ENCODE measurements at places on chromosomes 12 and 14.
A peak's percentile ranks its signal among the peaks of the same experiment; 100 is the strongest.

DNA sequence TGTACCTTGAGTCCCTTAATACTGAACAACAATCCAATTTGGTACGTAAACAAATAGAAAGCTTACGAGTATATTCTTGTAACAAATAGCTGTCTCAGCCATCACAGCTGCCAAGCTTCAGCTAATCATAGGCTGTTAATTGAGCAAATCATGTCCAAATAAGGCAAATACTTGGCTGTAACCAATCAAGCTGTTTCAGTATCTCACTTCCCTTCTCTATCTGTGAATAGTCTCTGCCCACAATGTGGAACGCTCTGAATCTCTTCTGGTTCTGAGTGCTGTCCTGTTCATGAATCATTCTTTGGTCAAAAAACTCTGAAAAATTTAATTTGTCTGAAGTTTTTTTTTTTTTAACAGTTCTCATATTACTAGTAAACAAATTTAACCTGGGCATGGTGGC, 5.8 kb upstream of the NEMF start:
- no peak for DNase-seq

DNA sequence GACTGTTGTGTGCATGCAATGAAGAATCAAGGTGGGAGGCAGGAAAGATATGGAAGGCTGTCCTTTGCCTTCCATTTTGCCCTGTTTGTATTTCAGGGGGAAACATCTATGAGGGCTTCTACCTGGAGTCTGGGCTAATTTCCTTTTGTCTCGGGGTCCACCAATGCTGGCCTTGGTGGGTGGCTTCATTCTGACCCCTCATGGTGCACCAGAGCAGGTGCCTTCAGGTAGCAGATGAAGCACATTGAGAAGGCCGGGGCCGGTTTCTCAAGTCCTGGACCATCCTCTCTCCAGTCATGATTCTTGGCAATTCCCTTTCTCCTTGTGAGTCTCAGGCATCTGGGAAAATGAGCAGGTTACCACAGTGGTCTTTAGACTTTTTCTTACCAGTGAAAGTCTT, 47.2 kb downstream of the RPH3A start:
- no peak for DNase-seq

GRCh38 chr14:103861413-103862392, 14.3 kb upstream of the PPP1R13B start:
- DNase-seq: no peak

DNA sequence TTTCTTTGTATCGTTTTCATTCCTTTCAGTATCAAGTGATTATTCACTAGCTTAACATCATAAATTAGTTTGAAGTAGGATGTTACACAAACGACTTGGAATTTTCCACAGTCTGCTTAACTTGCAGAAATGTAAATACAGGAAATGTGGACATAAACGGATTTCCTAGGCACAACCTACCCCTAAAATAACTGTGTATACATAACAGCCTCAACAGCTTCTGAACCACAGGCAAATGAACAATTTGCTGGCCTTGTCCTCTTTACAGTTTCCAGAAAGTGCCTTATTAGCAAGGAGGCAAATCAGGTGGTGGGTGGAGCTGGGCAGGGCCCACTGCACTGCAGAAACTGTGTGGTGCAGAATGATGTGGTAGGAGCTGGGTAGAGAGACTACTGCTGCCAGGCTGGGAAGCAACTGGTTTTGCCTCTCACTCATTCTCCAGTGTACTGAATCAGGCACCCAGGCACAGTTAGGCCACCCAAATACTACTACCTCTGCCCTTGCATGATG, 14.1 kb downstream of the DRAM1 start:
- no peak for DNase-seq

DNA sequence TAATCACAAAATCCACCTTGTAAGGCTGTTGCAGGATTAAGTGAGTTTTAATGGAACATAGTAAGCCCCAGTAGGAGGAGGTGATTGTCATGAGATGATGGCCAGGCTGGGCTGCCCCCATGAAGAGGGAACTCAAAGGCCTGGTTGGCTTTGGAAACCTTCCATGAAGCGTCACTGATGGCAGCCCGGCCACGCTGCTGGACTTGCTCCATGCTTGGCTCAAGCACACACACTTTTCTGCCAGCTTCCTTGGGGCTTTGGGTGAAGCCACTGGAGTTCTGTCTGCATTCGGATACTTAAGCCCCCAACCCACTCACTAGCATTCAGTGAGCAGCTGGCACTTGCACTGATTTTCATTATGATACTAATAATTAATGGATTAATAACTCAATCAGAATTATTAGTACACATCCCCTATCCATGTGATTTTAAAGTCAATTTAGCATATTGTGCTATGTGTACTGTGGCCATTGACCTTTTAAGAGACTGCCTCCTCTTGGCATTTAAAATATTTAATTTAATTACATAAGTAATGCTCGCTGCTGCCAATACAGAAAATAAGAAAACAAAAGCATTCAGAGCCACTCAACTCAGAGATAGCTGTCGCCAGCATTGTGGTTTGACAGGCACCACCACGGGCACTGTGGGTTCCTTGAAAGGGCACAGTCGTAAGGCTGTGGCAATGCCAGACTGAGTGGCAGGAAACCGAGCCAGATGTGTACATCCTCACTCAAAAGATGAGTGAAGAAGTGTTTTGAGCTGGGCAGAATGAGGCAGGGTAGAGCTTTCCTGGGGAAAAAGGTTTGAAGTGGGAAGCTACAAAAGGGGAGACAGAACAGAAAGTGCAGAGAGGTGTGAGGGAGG, 15.9 kb downstream of the KRT85 start:
- DNase-seq: peak; percentile 21

GRCh38 chr12:131124487-131125280, 171.0 kb downstream of the ADGRD1 start:
- DNase-seq: no peak

- DNase-seq: no peak
These were observed 78.4 kb downstream of the DAD1 start for GRCh38 chr14:22510527-22511110.

DNA sequence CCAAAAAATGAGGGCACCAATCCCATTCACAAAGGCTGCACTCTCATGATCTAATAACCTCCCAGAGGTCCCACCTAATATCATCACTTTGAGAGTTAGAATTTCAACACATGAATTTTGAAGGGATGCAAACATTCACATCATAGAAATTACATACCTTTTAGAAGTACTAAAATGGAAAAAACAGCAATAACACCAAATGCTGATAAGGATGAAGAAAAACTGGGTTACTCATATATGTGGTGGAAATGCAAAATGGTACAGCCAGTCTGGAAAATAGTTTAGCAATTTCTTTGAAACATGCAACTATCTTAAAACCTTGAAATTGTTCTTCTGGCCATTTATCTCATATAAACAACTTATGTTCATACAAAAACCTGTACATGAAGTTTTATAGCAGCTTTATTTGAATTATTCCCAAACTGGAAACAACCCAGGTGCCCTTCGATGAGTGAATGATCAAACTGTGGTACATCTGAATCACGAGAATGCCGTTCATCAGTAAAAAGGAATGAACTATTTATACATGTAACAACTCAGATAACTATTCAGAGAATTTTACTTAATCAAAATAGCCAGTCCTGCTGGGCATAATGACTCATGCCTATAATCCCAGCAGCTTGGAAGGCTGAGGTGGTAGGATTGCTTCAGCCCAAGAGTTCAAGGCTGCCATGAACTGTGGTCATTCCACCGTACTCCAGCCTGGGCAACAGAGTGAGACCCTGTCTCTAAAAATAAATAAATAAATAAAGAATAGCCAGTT, 109.4 kb upstream of the SSTR1 start:
- no peak for DNase-seq

DNA sequence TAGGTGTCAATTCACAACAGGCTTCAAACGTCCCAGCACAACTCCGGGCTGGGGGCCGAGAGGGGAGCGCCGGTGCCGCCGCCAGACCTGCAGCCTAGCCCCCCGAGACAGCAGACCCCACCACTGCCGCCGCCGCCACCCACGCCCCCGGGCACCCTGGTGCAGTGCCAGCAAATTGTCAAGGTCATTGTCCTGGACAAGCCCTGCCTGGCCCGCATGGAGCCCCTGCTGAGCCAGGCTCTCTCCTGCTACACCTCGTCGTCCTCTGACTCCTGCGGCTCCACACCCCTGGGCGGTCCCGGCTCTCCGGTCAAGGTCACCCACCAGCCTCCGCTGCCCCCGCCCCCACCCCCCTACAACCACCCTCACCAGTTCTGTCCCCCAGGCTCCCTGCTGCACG, 39.4 kb downstream of the SLC6A12 start:
- DNase-seq: no peak

- DNase-seq: no peak
These were observed 497.4 kb downstream of the NPAS3 start for GRCh38 chr14:33435911-33436689.

DNA sequence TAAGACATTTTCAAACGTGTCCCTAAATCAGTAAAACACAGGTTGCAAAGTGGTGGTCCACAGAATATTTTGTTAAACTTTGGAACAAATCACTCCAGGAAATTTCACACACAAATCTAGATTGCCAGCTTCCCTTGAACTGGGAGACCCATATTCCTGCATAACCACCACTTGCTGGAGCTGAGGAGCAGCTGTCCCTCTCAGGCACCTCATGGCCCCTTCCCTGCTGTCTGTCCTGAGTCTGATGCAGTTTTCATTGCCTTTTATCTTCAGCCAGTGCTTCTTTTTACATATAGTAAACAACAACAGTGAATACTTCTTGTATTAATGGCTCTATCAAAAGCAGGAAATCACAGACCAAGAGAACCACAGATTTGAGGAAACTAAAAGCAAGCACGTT, 289.3 kb downstream of the MED13L start:
- DNase-seq: no peak

All from T-helper 22 cell (primary cell).